NT2/D1 (cell line): ENCODE measurements at places on chromosomes 1 and 21.

- DNase-seq = no peak
Measured at GRCh38 chr1:81493102-81493869, 307.4 kb upstream of the ADGRL2 start.

DNA sequence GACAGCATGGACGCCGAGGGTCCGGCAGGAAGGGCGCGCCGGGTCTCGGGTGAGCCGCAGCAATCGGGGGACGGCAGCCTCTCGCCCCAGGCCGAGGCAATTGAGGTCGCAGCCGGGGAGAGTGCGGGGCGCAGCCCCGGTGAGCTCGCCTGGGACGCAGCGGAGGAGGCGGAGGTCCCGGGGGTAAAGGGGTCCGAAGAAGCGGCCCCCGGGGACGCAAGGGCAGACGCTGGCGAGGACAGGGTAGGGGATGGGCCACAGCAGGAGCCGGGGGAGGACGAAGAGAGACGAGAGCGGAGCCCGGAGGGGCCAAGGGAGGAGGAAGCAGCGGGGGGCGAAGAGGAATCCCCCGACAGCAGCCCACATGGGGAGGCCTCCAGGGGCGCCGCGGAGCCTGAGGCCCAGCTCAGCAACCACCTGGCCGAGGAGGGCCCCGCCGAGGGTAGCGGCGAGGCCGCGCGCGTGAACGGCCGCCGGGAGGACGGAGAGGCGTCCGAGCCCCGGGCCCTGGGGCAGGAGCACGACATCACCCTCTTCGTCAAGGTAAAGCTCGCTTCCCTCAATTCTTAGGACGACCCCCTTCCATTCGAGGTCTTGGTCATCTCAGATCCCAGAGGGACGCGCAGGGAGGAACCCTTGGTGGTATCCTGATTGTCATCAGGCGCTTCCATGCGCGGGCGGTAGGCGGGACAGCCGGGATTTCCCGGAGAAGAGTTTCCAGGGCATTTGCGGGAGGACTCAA, 1.6 kb downstream of the CLIC6 start:
- DNase-seq = no peak

DNA sequence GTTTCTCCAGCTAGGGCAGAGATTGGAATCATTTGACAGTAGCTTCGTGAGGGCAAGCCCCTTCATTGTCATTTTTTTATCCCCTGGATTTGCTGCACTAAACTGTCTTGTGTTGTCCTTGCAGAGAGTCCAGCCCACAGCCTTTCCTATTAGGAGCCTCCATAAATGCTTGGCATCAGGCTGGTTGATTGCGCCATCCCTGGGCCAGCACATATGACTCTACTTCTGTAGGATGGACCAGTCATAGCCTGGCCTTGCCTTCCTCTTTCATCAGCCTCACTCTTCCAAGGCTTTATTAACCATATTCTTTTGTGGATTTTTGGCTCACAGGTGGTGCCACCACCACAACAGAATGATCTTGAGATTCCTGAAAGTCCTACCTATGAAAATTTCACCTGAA, 31.4 kb downstream of the LY9 start:
- DNase-seq = no peak

DNA sequence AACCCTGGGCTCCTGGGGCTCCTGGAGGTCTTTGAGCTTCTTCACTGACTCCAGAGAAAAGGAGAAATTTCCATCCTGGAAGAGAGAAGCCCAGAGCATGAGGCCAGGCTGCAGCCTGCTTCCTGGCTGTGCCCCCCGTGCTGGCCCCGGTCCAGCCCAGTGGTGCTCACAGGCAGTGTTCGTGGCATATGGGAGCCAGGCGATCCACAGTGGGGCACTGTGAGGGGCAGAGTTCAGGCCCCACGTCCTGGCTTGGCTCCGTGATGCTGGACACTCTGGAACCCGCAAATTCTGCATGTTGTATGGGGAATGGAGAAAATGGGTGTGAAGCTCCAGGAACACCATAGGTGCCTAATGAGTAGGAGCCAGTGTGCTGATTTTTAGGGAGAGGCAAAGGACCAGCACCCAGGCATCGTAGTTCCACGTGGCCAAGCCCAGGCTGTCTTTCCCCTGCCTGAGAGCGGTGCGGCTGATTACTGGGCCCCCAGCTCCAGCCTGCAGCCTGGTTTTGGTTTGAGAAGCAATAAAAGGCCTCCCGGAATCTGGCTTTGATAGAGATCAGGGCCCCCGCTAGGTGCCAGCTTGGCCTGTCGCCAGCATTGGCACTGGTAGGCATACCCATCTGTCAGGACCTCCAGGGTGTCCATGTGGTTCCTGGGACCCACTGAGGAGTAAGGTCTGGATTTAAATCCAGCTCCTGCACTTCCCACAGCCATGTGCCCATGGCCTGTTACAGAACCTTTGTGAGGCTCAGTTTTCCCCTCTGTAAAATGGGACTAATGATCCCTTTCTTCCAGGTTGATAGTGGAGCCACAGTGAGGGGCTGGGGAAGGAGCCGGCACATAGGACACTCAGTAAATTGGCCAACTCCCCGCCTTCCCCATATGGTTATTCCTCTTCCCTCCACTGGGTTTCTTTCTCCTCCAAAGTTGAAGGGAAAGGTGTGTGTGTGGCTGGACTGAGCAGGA, 725 bp downstream of the GUCA2A start:
- no peak for DNase-seq

- DNase-seq = peak; percentile 51
Measured at GRCh38 chr21:43740497-43741156, 21.7 kb downstream of the PDXK start.
